ENCODE measurements at places on chromosomes 4 and X. TPM values are rescaled to one million over a fixed set of nuclear protein-coding genes. Genes with fewer than 3 reads are reported as not detected.

DNA sequence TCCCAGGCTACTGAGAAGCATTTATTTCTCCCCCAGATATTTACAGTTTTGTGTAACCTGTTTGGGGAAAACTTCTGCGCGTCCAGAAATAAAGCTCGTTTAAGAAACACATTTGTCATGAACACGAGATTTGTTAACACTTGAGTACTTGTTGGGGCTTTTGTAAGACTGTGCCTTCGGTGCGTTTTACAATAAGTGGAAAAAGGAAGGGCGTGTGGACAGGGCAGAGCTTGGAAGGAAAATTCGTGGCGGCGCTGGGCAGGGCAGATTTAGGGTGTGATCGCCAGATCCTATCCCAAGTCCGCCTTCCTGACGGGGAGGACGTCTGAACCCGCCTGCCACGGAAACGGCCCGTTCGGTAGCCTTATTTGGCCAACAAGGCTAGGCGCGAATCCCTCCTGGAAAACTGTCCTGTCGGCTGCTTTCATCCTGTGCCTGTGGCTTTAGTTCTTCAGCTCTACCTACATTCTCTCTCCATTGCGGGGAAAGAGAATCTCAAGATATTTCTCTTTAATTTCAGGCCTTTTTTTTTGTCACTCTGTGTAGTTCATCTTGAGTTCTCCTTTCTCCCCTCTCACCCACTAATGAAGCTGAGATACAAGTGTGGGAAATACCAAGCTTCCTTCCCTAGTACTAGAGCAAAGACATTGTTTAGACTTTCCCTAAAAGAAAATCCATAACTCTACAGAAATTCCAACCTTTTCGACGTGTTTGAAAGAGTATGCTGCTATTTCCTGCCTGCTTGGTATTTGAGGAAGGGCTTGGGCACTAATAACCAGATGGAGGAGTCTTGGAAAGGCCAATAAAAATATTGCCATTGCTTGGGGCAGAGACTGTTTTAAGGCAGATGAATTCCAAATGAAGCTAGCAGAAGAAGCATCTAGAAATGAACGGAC, 982 bp downstream of the PDLIM5 start:
- DNase-seq, result peak; percentile 18
- peaks cover 28% of the 10 kb centered on the region for H3K4me1 ChIP-seq
- no peak overlapping the region for H3K27ac ChIP-seq
- H3K27me3 ChIP-seq, result peaks cover 9% of the 10 kb centered on the region
- H3K4me3 ChIP-seq, result peak overlapping the region; percentile 85
- peaks cover 5% of the 10 kb centered on the region for H3K36me3 ChIP-seq

The IL21 gene
- total RNA-seq, result 49.9 TPM

DNA sequence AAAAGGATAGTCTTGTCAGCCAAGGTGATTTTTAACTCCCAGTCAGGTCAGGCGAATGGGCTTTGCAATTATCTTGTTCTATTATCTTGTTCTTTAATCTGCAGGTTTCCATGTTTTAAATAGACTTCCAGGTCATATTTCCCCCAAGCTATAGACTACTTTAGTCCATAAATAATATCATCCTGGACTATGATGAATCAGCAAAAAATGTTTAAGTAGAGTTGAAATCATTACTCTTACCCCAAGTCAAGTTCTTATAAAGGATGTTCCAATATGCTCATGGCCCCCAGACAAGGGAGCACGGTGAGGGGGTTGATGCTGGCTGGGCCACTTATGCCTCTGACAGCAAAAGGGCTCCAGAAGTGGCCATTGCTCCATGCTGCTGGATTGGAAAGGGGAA, 75.1 kb downstream of the SLC2A9 start:
- H3K27me3 ChIP-seq, result no peaks in the 10 kb centered on the region
- no peaks in the 10 kb centered on the region for H3K4me1 ChIP-seq
- no peak for DNase-seq
- H3K4me3 ChIP-seq, result no peak overlapping the region

GRCh38 chrX:106436691-106437090, 175.1 kb upstream of the RADX start:
- DNase-seq, result no peak
- H3K4me3 ChIP-seq, result no peak overlapping the region
- no peaks in the 10 kb centered on the region for H3K36me3 ChIP-seq
- H3K27ac ChIP-seq, result no peak overlapping the region
- no peaks in the 10 kb centered on the region for H3K27me3 ChIP-seq

GRCh38 chr4:87633243-87633642, 16.8 kb upstream of the DMP1 start:
- no peaks in the 10 kb centered on the region for H3K27me3 ChIP-seq
- no peak overlapping the region for H3K4me3 ChIP-seq
- no peaks in the 10 kb centered on the region for H3K4me1 ChIP-seq
- DNase-seq, result no peak
- no peaks in the 10 kb centered on the region for H3K36me3 ChIP-seq
- no peak overlapping the region for H3K27ac ChIP-seq

- H3K4me3 ChIP-seq, result peak overlapping the region; percentile 68
- DNase-seq, result no peak
- peaks cover 13% of the 10 kb centered on the region for H3K4me1 ChIP-seq
- peaks cover 4% of the 10 kb centered on the region for H3K36me3 ChIP-seq
Observed at GRCh38 chr4:153683763-153684181, 308 bp upstream of the TLR2 start.

DNA sequence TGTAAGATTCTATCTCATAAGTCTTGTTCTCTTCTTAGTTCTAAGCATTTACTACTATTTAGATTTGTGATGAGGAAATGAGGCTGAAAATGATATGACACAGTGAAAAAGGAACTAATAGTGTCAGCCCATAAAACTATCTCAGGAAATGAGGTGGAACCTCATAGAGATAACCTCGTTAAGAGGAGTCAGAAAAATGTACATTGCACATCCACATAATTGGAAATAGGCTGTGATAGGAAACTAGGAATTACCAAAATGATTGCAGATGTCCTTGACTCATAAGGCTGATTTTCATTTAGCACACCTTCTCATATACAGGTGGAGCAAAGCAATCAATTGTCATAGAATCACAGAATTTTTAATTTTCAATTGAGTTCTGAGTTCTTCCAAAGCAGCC, 26.8 kb downstream of the ANXA10 start:
- no peak overlapping the region for H3K4me3 ChIP-seq
- H3K4me1 ChIP-seq, result no peaks in the 10 kb centered on the region
- H3K27me3 ChIP-seq, result peaks cover 6% of the 10 kb centered on the region
- H3K36me3 ChIP-seq, result no peaks in the 10 kb centered on the region
- DNase-seq, result no peak

- H3K4me3 ChIP-seq, result no peak overlapping the region
- H3K4me1 ChIP-seq, result peaks cover 15% of the 10 kb centered on the region
- no peak overlapping the region for H3K27ac ChIP-seq
Observed at GRCh38 chr4:23320931-23321587, 568.8 kb downstream of the PPARGC1A start.

DNA sequence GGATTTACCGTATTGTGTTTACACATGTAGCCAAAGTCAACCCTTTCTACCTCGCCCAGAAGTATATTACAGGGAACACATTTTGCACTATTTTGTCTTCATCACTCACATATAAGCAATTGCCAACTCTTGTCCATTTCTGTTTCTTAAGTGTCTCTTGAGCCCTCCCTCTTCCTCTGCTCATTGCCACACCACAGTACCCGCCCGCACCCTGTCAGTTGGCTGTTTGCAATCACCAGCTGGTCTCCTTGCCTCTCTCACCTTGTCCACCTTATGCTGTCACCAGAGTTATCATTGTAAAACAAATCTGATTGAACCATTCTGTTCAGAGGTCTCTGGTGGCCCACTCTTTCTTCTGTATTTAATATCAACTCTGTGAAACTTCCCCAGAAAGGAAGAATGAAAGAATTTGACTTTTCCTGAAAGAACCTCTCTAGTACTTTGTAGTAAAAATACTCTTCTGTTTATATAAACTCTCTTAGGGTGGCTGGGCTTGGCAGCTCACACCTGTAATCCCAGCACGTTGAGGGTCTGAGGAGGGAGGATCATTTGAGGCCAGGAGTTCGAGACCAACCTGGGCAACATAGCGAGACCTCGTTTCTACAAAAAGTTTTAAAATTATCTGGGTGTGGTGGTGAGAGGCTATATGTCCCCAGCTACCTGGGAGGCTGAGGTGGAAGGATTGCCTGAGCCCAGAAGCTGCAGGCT, 50.2 kb downstream of the ING2 start:
- H3K36me3 ChIP-seq, result no peaks in the 10 kb centered on the region
- H3K4me1 ChIP-seq, result no peaks in the 10 kb centered on the region
- peaks cover 6% of the 10 kb centered on the region for H3K27me3 ChIP-seq
- H3K27ac ChIP-seq, result no peak overlapping the region
- DNase-seq, result no peak
- H3K4me3 ChIP-seq, result no peak overlapping the region

- no peak overlapping the region for H3K4me3 ChIP-seq
- no peaks in the 10 kb centered on the region for H3K27me3 ChIP-seq
- DNase-seq, result no peak
- H3K27ac ChIP-seq, result no peak overlapping the region
Observed at GRCh38 chr4:181259081-181259709, 984.0 kb upstream of the TENM3 start.

- H3K27ac ChIP-seq, result no peak overlapping the region
- no peak overlapping the region for H3K4me3 ChIP-seq
- H3K4me1 ChIP-seq, result no peaks in the 10 kb centered on the region
Observed at GRCh38 chr4:87337361-87337760, 14.7 kb upstream of the HSD17B13 start.

GRCh38 chrX:80576806-80577533, 156.7 kb downstream of the TENT5D start:
- no peaks in the 10 kb centered on the region for H3K36me3 ChIP-seq
- DNase-seq, result no peak
- H3K4me1 ChIP-seq, result no peaks in the 10 kb centered on the region
- no peaks in the 10 kb centered on the region for H3K27me3 ChIP-seq

GRCh38 chr4:69855822-69856221, 4.1 kb downstream of the SULT1E1 start:
- H3K4me3 ChIP-seq, result no peak overlapping the region
- no peak for DNase-seq
- no peak overlapping the region for H3K27ac ChIP-seq
- peaks cover 5% of the 10 kb centered on the region for H3K36me3 ChIP-seq
- H3K27me3 ChIP-seq, result peaks cover 5% of the 10 kb centered on the region

GRCh38 chr4:55723403-55723802, 87.3 kb upstream of the NMU start:
- no peak overlapping the region for H3K4me3 ChIP-seq
- no peak overlapping the region for H3K27ac ChIP-seq
- H3K27me3 ChIP-seq, result no peaks in the 10 kb centered on the region

DNA sequence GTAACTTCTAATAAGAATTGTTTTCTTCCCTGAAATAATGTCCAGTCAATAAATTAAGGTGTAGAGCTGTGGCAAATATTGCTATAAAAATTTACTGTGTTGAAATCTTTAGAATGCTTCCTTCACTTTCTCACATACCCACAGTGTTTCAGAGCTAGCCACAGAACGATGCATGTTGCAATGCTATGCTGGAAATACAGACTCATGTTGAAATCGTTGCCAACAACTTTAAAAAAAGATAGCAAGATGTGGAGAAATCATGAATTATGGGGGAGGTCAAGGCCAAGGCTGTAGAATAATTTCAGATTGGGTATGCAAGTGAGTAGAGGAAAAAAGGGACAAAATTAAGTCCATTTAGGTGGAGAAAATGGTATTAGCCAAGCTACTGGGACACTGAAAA, 204.8 kb downstream of the VEGFC start:
- DNase-seq, result no peak
- no peaks in the 10 kb centered on the region for H3K36me3 ChIP-seq
- no peak overlapping the region for H3K27ac ChIP-seq
- H3K4me3 ChIP-seq, result no peak overlapping the region
- no peaks in the 10 kb centered on the region for H3K4me1 ChIP-seq

DNA sequence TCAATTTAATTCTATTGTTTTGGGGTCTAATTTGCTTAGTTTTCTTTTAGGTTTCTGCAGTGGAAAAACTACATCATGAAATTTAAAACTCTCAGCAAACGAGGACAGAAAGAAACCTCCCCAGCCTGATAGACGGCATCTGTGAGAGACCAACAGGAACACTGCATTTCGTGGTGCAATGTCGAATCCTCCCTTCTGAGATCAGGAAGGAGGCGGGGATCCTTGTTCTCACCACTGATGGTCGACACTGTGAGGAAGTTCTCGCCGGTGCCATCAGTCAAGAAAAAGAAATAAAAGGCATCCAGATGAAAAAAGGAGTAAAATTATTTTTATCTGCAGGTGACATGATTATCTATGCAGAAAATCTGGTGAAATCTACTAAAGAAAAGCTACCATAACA, 16.5 kb downstream of the GAK start:
- peak overlapping the region; percentile 49 for H3K4me3 ChIP-seq
- H3K4me1 ChIP-seq, result peaks cover 38% of the 10 kb centered on the region
- H3K27me3 ChIP-seq, result no peaks in the 10 kb centered on the region
- H3K36me3 ChIP-seq, result peaks cover 18% of the 10 kb centered on the region
- peak; percentile 40 for DNase-seq
- H3K27ac ChIP-seq, result peak overlapping the region; percentile 7

DNA sequence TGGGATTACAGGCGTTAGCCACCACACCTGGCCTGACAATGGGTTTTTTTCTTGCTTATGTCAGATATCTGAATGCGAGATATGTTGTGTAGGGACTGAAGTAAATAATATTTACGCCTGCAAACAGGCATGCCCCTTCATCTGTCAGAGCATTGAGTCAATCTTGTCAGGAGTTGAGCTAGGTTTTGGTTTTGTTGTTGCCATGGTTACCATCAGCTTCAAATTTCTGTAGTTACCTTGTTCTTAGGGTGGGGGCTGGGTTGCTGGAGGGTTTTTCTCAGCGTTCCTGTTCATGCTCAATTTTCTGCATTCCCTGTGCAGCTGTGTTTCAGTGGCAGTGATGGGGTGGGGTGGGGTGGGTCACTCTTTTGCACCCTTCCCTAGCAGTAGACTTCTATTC, 14.5 kb downstream of the MRPL1 start:
- peaks cover 43% of the 10 kb centered on the region for H3K36me3 ChIP-seq
- H3K27me3 ChIP-seq, result no peaks in the 10 kb centered on the region
- H3K4me1 ChIP-seq, result peaks cover 27% of the 10 kb centered on the region
- no peak for DNase-seq
- no peak overlapping the region for H3K27ac ChIP-seq
- H3K4me3 ChIP-seq, result no peak overlapping the region

- H3K4me1 ChIP-seq, result no peaks in the 10 kb centered on the region
- no peaks in the 10 kb centered on the region for H3K36me3 ChIP-seq
- peaks cover 6% of the 10 kb centered on the region for H3K27me3 ChIP-seq
- no peak overlapping the region for H3K27ac ChIP-seq
- DNase-seq, result no peak
- H3K4me3 ChIP-seq, result no peak overlapping the region
Observed at GRCh38 chr4:73520821-73521220, 39.3 kb downstream of the AFM start.

The MAGEA11 gene
- not detected for total RNA-seq

The RASGEF1B gene
- 6.5 TPM for total RNA-seq

- no peak for DNase-seq
- peaks cover 4% of the 10 kb centered on the region for H3K4me1 ChIP-seq
- peak within 1 kb of the TSS; percentile 34 for H3K4me3 ChIP-seq
- H3K27ac ChIP-seq, result no peak within 1 kb of the TSS
- H3K27me3 ChIP-seq, result peaks cover 17% of the 10 kb centered on the region
Observed at GRCh38 chrX:37349221-37350033, at the start of gene PRRG1. Gene PRRG1 (plus strand): TSS chrX:37349364. CDS start chrX:37406250, 56,886 bp downstream.

The EGFL6 gene
- 0.12 TPM for total RNA-seq
